ENCODE measurements at places on chromosomes 7 and 10.

DNA sequence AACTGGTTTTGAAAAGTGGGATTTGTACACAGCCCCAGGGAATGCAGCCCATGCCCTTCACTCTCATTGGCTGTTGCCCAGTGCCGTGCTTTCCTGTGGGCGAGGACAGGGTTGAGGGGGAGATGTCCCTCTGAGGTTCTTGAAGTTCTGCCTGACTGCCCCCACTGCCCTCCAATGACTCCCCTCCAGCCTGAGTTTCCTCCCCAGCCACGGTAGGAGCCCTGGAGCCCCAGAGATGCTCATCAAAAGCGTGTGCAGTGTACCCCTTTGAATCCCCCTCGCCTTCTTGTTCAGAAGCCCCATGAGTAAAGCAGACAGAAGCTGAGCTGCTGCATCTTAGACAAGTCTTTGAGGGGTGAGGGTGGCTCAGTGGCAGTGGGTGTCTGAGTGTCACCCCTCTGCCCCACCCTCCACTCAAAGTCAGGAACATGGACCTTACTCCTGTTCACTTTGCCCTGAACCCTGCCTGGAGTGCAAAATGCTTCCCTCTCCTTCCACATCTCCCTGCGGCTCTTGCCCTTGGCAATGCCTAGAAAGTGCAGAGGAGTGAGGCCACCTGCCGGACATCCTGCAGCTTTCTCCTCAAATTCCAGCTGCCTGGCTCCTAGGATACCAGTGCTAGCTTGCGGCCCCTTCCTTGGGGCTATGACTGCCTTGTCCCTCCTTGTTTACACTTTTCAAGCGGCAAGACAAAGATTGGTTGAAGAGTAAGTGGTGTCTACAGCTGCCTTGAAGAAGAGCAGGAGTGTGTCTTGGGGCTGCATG, 19.9 kb downstream of the FAM241B start:
- peaks cover 1% of the 10 kb centered on the region for H3K36me3 ChIP-seq
- peaks cover 2% of the 10 kb centered on the region for H3K27me3 ChIP-seq
- H3K4me3 ChIP-seq: no peak overlapping the region
- H3K4me1 ChIP-seq: peaks cover 20% of the 10 kb centered on the region

GRCh38 chr10:21292763-21293517, 232.5 kb downstream of the SKIDA1 start:
- no peaks in the 10 kb centered on the region for H3K36me3 ChIP-seq
- no peak overlapping the region for H3K4me3 ChIP-seq
- peaks cover 23% of the 10 kb centered on the region for H3K27me3 ChIP-seq
- no peak overlapping the region for H3K27ac ChIP-seq
- DNase-seq: no peak

DNA sequence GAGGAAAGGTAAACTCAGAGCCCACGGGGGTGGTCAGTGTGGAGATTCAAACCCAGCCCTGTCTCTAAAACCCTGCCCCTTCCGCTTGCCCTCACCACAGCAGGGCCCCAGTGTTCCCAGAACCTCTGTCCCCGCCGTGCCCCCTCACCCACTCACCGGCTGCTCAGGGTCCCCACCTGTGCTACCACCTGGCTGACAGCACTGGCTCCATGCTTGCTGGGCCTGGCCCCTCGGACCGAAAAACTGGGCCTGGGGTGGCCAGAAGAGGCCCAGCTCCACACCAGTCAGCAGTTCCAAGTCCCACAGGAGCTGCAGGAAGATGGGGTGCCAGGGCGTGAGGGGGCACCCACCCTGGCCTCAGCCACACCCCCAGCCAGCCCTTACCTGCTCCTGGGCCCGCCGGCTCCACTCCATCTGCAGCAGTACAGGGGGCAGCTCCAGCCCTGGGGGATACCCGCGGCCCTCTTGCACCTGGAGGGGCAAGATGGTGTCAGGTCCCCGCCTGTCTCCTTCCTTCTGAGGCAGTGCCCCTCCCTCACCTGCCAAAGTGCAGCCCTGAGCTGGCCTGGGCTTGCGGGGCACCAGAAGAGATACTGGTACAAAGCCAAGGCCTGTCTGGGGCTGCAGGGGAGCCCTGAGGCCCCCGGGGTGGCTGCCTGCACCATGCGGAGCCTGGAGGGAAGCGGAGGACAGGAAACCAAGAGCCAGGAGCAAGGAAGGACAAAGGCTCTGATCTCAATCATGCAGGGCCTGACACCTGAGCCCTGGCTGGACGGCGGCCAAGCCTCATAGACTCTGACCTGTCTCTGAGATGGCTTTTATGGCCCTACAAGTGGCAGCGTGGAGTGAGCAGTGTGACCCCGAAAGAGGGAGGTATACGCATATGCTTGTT, 11.7 kb downstream of the ATP6V1F start:
- H3K4me1 ChIP-seq: peaks cover 12% of the 10 kb centered on the region
- no peaks in the 10 kb centered on the region for H3K36me3 ChIP-seq
- DNase-seq: no peak

GRCh38 chr7:28790467-28790866, 167.7 kb downstream of the TRIL start:
- peaks cover 11% of the 10 kb centered on the region for H3K27me3 ChIP-seq
- H3K4me1 ChIP-seq: no peaks in the 10 kb centered on the region
- H3K27ac ChIP-seq: no peak overlapping the region
- DNase-seq: no peak

- DNase-seq: no peak
- H3K27me3 ChIP-seq: peaks cover 5% of the 10 kb centered on the region
- H3K27ac ChIP-seq: peak overlapping the region; percentile 76
- peaks cover 72% of the 10 kb centered on the region for H3K4me1 ChIP-seq
Observed at GRCh38 chr7:100166970-100167911, 1.2 kb downstream of the GAL3ST4 start.

DNA sequence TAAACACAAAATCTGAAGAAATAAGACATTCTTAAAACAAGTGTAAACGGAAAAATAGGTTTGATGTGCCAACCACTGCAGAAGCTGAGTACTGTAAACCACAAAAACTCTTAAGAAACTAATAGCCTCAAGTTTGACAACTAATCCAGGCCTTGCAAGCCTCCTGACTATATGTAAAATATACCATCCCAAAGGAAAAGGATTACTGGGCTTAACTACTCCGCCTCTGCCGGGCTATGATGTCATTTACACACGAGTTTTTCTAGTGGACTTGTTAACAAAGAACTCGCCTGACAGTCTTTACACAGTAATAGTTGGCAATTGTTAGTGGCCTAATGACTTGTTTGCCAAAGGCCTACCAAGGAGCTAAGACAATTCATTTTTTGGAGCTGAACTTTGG, 2.1 kb downstream of the KIF5B start:
- H3K27me3 ChIP-seq: no peaks in the 10 kb centered on the region
- H3K4me1 ChIP-seq: peaks cover 49% of the 10 kb centered on the region
- H3K36me3 ChIP-seq: peaks cover 19% of the 10 kb centered on the region
- no peak for DNase-seq
- peak overlapping the region; percentile 92 for H3K4me3 ChIP-seq
- H3K27ac ChIP-seq: no peak overlapping the region

- peaks cover 6% of the 10 kb centered on the region for H3K27me3 ChIP-seq
- DNase-seq: no peak
- H3K27ac ChIP-seq: no peak overlapping the region
- no peak overlapping the region for H3K4me3 ChIP-seq
Observed at GRCh38 chr10:62919776-62920175, 103.6 kb upstream of the EGR2 start.

- H3K36me3 ChIP-seq: no peaks in the 10 kb centered on the region
- DNase-seq: no peak
- no peaks in the 10 kb centered on the region for H3K27me3 ChIP-seq
- no peak overlapping the region for H3K4me3 ChIP-seq
Observed at GRCh38 chr10:60340973-60341372, 48.7 kb downstream of the ANK3 start.

DNA sequence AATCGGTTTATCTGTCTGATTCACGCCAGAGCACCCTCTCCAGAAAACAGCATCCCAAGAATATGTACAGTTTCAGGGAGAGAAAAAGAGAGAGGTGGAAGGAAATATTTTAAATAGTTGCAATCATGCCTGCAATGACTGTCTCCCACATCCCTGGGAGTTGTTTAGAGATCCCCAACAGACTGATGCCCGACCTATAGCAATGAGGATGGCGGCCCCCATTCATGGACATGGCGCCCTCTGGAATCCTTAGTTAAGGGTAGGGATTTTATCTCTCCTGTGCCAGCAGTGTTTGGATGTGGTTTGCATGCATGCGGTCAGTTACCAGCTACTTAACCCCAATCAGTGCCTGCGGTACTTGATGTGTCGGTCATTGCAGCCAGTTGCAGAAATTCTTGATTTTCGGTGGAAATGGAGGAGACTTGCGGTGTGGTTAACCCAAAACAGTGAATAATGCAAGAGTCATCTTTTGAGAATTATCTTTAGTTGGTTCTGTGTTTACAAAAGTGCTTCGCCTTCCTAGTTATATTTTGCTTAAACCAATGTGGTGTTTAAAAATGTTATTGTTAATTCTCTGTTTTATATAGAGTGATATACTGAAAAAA, 186.0 kb upstream of the TCF7L2 start:
- H3K4me1 ChIP-seq: no peaks in the 10 kb centered on the region
- no peak for DNase-seq
- H3K27ac ChIP-seq: no peak overlapping the region
- H3K36me3 ChIP-seq: peaks cover 3% of the 10 kb centered on the region
- H3K4me3 ChIP-seq: no peak overlapping the region
- H3K27me3 ChIP-seq: no peaks in the 10 kb centered on the region

GRCh38 chr7:18844735-18845134, 272.7 kb downstream of the TWIST1 start:
- H3K4me3 ChIP-seq: no peak overlapping the region
- H3K27me3 ChIP-seq: no peaks in the 10 kb centered on the region
- H3K27ac ChIP-seq: no peak overlapping the region
- H3K4me1 ChIP-seq: no peaks in the 10 kb centered on the region
- no peaks in the 10 kb centered on the region for H3K36me3 ChIP-seq

- no peak overlapping the region for H3K4me3 ChIP-seq
- H3K27me3 ChIP-seq: no peaks in the 10 kb centered on the region
- H3K36me3 ChIP-seq: no peaks in the 10 kb centered on the region
- DNase-seq: no peak
Observed at GRCh38 chr10:68550747-68551411, 9.3 kb upstream of the TET1 start.

GRCh38 chr10:31426401-31426800, 107.4 kb downstream of the ZEB1 start:
- H3K4me3 ChIP-seq: no peak overlapping the region
- no peak overlapping the region for H3K27ac ChIP-seq
- no peaks in the 10 kb centered on the region for H3K27me3 ChIP-seq
- peaks cover 7% of the 10 kb centered on the region for H3K4me1 ChIP-seq
- peaks cover 32% of the 10 kb centered on the region for H3K36me3 ChIP-seq

DNA sequence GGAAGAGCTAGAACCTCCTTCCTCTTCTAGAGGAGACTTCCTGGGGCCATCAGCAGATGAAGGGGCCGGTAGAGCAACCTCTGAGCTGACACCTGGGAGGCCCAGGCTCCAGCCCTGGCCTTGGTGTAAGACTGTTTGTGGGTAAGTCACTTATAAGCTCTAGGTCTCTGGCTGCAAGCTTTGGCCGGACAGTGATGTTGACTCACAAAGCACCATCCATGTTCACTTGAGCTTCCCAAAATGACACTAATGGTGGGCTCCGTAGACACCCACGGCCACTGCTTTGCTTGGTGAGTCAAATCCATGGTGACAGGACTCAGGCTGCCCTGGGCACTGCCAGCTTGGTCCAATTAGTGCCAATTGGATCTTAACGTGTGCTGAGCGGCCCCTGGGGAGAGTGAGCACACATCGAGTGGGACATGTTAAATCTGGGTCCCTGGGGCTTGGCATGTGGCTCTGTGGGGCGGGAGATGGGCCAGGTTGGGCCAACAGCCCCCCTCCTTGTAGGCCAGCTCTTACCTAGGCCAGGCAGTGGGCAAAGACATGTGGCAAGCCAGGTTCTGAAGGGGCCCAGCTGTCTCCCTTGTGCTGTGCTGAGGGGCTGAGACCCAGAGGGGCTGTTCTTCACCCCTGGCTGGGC, 16.7 kb downstream of the NEURL1 start:
- H3K4me3 ChIP-seq: no peak overlapping the region
- DNase-seq: no peak
- no peak overlapping the region for H3K27ac ChIP-seq
- no peaks in the 10 kb centered on the region for H3K36me3 ChIP-seq
- H3K4me1 ChIP-seq: no peaks in the 10 kb centered on the region

GRCh38 chr7:157428554-157428945, 91.7 kb downstream of the DNAJB6 start:
- H3K4me1 ChIP-seq: peaks cover 13% of the 10 kb centered on the region
- no peaks in the 10 kb centered on the region for H3K36me3 ChIP-seq
- no peak overlapping the region for H3K4me3 ChIP-seq
- peak; percentile 19 for DNase-seq

DNA sequence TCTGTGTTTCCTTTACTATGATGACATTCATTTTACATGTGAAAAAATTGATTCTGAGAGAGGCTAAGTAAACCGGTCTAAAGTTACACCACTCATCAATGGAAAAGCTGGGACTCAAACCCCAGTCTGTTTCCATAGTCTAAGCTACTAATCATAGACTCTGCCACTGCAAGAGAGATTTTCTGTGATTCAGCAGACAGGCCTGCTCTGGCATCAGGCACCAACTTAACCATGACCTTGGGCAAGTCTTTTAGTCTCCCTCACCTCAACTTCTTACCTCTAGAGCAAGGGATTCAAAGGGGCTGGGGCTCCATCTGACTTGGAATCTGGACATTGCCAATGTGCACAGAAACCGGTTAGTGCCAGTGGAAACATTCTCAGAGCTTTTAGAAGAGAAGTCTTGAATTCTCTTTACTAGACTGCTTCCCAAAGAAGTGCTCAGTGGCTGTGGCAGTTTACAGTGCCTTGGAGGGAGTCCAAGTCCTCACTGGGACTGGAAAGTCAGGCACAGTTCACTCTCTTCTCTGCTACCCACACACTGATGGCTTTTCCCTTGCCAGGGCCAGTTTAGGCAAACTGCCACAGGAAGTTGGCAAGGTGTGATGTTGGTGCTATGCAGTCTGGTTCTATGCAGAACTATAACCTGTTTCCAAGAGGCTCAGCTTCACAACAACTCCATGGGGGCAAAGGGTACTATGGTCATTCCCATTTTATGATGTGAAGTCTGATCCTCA, 4.5 kb upstream of the BLNK start:
- no peaks in the 10 kb centered on the region for H3K36me3 ChIP-seq
- no peak for DNase-seq
- H3K4me1 ChIP-seq: no peaks in the 10 kb centered on the region
- H3K4me3 ChIP-seq: no peak overlapping the region
- peaks cover 2% of the 10 kb centered on the region for H3K27me3 ChIP-seq

DNA sequence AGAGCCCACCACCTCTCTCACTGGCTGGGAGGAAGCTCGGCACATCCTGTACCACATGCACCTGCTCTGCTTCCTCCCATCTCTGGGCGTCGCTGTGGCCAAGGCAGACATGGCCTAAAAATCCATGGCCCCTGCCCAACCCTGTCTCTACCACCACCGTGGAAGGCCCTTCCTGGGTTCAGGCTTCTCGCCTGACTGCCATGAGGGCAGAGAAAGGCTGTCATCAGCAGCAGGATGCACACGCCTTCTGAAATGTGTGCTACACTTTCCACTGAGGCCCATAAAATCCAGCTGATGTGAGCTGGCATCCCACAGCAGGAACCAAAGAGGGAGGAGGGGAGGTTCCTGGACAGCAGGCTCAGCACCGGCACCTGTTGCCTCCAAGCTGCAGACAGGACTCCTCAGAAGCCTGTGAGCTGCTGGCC, 93.4 kb downstream of the PTPRN2 start:
- peaks cover 2% of the 10 kb centered on the region for H3K27me3 ChIP-seq
- no peak overlapping the region for H3K27ac ChIP-seq
- H3K4me1 ChIP-seq: peaks cover 5% of the 10 kb centered on the region
- no peaks in the 10 kb centered on the region for H3K36me3 ChIP-seq
- DNase-seq: no peak

All from activated naive CD8-positive, alpha-beta T cell treated with anti-CD3 and anti-CD28 coated beads, Interleukin-2, amount 10 ng/mL, durations not matched to agents 7 days and 5 days (primary cell).